Activated naive CD4-positive, alpha-beta T cell treated with anti-CD3 and anti-CD28 coated beads, Interleukin-2, amount 50 U/mL, for 72 hours (primary cell): ENCODE measurements at places on chromosomes 1 and 21. TPM values are rescaled to one million over a fixed set of nuclear protein-coding genes. Genes with fewer than 3 reads are reported as not detected.

DNA sequence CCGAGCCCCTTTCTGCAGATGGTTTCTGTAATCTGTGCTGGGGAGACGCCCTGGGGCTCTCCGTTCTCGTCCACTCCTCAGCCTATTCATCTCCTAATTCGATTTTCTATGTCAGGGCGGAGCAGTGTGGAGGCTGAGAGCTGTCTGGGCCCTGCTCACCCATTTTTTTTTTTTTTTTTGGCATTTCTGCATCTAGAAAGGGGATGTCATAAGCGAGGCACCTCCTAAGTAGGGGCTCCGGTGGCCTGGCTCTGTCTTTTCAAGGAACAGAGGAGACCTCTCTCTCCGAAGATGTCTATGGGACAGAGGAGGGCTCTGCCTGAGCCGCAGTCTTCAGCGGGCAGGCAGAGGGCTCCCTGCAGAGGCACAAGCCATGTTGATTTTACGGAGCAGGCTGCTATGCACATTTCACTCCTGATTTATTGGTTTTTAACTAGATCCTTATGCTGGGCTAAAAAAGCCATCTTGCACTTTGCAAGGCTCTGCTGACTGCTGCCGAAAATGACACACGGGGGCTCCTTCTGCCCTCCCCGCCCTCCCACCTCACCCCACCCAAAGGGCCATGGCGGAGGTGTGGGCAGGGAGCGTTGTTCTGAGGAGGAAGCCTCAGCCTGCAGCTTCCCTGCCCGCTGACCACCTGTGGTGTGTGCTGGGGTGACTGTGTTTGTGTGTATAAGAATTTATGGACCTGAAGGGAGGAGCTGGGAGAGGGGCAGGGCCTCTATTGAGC, 71.0 kb downstream of the FOXD2 start:
- no peak for DNase-seq

GRCh38 chr1:234608025-234608910, 1.7 kb downstream of the IRF2BP2 start:
- DNase-seq = peak; percentile 84

DNA sequence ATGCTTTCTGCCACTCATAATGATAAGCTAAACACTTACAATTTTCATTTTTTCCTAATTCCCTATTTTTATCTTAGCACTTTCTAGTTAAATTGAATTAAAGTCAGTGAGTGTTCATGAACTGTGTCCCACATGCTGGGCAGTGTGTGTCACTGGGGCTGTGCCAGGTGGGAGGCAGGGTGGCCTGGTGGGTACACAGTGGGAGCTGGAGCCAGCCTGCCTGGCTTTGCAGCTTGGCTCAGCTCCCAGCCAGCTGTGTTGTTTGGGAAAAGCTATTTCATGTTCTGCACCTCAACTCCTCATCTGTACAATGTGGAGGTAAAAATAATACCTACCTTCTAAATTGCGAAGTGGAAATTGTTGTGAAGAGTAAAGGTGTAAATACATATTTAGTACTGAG, 238.4 kb downstream of the PLA2G4A start:
- DNase-seq = no peak

DNA sequence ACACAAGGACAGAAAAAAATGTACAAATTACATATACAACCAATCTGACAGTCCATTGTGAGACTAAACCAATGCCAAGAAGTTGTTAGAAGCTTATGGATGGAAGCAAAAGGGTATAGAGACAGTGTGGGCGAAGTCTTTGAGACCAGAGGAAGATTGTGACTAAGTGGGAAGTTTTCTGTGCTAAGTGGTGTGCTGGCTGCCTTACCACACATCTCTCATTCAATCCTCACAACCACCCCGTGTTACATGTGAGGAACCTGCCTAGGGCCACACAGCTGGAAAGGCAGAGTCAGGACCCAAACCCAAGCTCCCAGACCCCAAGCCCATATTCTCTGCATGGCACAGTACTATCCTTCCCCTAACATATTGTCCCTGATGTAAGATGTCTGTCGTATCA, 53.5 kb upstream of the DUSP10 start:
- no peak for DNase-seq

GRCh38 chr1:88540255-88540654, 143.8 kb upstream of the PKN2 start:
- DNase-seq = no peak

DNA sequence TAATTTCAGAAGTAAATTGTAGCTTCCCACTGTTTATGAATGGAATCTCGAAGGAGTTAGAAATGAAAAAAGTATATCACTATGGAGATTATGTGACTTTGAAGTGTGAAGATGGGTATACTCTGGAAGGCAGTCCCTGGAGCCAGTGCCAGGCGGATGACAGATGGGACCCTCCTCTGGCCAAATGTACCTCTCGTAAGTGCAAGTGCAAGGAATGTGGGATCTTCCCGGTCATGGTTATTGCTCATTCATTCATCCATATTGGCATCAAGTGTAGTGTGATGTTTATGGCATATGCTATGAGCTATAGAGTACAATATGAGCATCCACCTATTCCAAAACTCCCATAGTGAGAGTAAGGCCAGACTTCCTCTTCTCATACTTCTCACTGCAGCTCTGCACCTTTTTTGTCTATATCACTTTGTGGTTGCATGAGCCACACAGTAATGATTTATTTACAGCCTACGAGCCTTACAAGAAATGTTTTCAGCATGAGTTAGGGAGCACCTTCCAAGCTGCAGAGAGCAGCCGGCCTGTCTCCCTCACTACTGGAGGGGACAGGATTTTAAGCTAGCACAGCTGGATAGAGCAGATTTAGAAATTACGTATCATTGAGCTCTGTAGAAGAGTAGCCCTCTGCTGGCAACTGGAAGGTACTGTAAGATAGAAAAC, 24.9 kb upstream of the CR1L start:
- no peak for DNase-seq

DNA sequence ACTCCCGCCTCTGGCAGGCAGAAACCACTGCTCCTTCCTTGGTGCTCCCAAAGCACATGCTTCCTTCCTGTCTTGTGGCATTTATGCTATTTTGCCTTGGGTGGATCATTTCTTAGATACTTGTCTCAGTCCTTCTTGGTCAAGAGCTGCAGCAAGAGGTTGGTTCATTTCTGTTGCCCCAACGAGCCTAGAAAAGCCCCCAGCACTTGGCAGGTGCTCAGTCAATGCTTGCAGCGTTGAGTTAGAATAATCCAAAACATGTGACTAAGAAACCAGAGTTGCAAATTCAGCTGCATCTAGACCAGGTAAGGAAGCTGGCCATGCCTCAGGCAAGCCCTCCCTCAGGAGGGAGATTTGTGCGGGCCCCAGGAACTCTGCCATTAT, 42.4 kb upstream of the TENT5C start:
- no peak for DNase-seq

Gene GPR25
- not detected for total RNA-seq

Gene FAF1
- total RNA-seq = 58.1 TPM

Gene DCST2
- 1.8 TPM for total RNA-seq
